ENCODE measurements at places on chromosomes 6 and 20. TPM values are rescaled to one million over a fixed set of nuclear protein-coding genes. Genes with fewer than 3 reads are reported as not detected.

GRCh38 chr20:46564241-46564957 lies 13.9 kb upstream of the OCSTAMP start:
- no peak for DNase-seq

- no peak for DNase-seq
These were observed 238.1 kb upstream of the IRAK1BP1 start for GRCh38 chr6:78629154-78629721.

DNA sequence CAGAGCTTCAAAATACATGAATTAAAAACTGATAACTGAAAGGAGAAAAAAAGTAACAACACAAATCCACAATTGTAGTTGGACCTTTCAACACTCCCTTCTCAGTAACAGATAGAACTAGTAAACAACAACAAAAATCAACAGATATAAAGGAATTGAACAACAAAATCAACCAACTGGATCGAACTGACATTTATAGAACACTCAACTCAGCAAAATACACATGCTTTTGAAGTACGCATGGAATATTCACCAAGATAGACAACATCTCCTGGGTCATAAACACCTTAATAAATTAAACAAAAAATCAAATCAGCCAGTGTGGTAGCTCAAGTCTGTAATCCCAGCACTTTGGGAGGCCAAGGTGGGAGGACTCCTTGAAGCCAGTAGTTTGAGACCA lies 63.3 kb downstream of the ILRUN start:
- DNase-seq, result no peak

GRCh38 chr6:74651948-74652842 lies 553.7 kb downstream of the COL12A1 start:
- no peak for DNase-seq

DNA sequence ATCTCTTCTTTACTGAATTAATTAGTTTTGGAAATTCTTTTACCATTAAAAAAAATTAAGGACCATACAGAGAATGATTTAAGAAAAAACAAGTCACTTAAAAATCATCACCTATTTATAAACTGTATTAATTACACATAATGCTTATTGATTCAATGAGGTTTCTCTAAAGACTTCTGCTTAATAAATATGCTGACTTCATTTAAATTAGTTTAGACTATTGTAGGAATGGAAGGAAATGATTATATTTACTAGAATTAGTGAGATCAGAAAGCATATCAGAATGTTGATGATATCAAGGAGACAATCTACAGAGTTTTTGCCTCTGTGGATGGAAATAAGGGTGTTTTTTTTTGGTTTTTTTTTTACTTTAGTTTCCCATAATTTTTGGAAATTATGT lies 34.6 kb upstream of the SMIM28 start:
- no peak for DNase-seq

DNA sequence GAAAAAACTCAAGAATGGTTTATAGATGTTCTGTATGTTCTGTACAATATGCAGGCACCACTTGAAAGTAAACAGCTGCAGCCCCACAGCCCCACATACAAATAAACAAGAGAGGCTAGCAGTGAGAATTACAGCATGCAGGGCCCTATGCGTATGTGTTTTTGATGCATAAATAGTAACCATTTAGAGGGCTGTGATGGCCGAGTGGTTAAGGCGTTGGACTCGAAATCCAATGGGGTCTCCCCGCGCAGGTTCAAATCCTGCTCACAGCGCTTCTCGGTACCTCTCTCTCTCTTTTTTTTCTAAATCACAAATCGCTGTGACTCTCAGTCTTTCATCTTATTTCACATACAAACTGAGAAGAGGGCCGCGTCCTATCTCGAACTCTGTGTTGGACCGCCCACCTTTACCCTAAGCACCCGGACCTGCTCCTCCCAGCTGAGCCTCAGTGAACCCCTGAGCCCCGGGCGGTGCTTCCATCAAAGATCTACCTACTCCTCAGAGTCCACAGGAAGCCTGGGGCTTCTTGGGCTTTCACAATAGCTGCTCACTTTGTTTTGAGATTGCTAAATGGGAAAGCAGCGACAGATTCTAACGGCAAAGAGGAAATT lies 37.7 kb upstream of the PRSS16 start:
- DNase-seq, result peak; percentile 80

DNA sequence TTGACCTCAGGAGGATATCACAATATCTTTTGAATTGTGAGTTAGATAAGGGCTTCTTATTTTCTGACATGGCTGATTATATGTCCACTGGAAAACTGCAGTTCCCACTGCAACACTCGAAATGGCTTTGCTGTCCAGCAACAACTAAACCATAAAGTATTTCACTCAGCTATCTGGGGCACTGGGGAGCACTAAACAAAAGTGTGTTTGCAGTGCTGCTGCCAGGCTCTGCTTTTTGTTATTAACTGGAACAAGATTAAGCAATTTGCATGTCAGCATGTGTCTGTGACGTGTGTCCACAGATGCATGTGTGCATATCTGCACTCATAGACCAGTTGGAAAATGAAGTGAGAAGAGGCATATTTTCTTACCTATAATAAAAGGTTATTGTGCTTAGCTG lies 107.8 kb upstream of the CCN2 start:
- no peak for DNase-seq

GRCh38 chr6:107653183-107653580 lies 163.3 kb downstream of the SOBP start:
- peak; percentile 67 for DNase-seq

DNA sequence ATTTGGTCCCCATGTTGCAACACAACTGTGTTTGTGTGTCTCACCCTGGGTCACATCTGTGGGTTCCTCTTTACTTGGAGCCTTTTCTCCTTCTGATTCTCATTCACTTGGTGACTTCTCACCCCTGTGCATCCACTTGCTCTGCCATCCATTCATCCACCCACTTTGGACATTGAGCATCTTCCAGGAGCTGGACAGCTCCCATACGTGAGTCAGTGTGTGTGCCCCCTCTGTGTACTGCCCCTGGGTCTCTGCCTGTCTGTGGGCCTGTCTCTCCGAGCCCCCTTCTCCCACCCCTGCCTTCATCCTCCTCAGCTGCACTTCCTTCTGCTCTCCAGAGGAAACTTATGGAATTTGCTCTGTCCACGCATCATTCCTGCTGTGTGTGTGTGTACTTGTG lies 67.8 kb upstream of the NNAT start:
- no peak for DNase-seq

DNA sequence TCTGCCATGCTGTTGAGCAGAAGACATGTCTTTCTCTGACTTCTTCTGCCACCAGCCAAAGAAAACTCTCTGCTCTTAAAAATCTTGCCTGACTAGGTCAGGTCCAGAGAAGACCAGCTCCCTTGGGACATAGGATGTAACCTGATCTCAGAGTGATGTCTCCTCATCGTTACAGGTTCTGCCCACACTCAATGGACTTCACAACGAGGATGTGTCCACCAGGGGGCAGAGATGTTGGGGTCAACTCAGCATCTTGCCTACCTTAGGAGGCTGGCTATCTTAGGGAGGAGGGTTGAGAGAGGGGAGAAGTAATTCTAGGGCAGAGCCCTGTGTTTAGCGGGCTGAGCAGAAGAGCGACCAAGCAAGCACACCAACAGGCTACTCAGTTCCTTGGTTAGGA lies 207.6 kb upstream of the CDH4 start:
- peak; percentile 44 for DNase-seq

BMP7 gene
- polyA plus RNA-seq, result not detected

POM121L2 gene
- not detected for polyA plus RNA-seq

F13A1 gene
- not detected for polyA plus RNA-seq

MRPL18 gene
- polyA plus RNA-seq, result 220 TPM
